ENCODE measurements at places on chromosomes 11 and 22.
A peak's percentile ranks its signal among the peaks of the same experiment; 100 is the strongest.

- no peak for DNase-seq
These were observed 108.9 kb downstream of the KIRREL3 start for GRCh38 chr11:126891556-126892217.

DNA sequence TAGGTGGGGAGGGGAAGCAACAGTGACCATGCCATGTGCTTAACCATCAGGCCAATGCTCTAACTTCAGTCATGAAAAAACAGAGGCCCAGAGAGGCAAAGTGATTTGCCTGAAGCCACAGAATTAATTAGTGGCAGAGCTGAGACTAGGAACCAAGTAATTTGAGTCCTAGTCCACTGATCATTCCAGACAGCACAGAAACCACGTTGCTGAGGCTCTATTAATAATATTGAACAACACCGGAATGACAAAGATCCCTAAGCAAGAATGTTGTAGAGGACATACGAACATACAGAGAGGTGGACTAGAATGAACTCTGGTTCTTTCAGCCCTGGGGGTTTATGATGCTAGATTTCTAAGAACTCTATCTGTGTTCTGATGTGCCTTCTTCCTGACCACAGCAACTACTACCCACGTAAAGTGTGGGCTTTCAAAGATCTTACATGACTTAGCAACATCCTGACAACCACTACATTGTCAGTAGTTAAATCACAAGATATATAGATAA is 92.3 kb downstream of the GAB2 start:
- no peak for DNase-seq

GRCh38 chr11:42043312-42043711 is 583.9 kb upstream of the LRRC4C start:
- no peak for DNase-seq

- DNase-seq, result no peak
These were observed 1.8 kb downstream of the BET1L start for GRCh38 chr11:205221-206001.

GRCh38 chr22:49574881-49575702 is 252.6 kb downstream of the BRD1 start:
- DNase-seq, result no peak

- DNase-seq, result no peak
These were observed 10.5 kb downstream of the ARL14EP start for GRCh38 chr11:30333405-30333804.

- no peak for DNase-seq
These were observed 80.4 kb upstream of the KCNQ1OT1 start for GRCh38 chr11:2779981-2780849.

DNA sequence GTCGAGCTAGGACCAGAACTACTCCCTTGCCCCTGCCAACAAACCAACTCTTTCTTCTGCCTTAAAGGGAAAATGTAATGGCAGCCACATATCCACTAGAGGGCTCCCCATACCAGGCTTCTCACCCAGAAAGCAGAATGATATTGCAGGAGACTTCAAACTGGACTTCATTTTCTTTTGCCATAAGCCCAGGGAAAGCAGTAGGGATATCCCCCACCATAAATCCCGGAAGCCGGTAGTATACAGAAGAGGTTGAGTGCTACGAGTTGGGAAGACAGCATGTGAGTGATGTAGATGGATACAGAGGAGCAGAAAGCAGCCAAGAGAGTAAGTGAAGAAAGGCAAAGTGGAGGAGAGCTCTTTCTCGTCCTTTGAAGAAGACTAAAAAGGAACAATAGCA is 12.1 kb downstream of the PLAAT5 start:
- DNase-seq, result peak; percentile 49

- DNase-seq, result no peak
These were observed 33.8 kb downstream of the CEP164 start for GRCh38 chr11:117361432-117361831.

- DNase-seq, result no peak
These were observed 9.4 kb upstream of the IGSF9B start for GRCh38 chr11:133966172-133966651.

DNA sequence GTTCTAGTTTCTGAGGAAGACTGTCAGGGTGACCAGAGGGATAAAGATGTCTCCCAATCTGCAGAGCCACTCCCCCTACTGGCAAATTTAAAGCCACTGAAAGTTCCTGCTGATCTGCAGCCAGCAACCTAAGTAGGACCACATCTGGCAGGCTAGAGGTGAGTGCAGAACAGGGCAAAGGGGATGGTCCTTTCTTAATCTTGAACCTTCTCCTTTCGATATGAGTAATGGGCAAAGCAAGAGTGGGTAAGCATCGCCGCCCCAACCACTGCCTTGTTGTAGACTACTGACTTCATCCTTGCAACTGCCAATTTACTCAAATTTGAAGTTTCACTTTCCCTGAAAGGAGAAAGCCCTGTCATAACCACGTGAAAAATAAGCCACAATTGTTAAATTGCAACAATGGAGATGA is 30.7 kb downstream of the SCUBE2 start:
- no peak for DNase-seq

- no peak for DNase-seq
These were observed 634.3 kb downstream of the OPCML start for GRCh38 chr11:132898021-132898420.

- DNase-seq, result no peak
These were observed 16.1 kb downstream of the POU2AF1 start for GRCh38 chr11:111362887-111363411.
